Endothelial cell (in vitro differentiated cells): ENCODE measurements at places on chromosomes 6 and 20.
A peak's percentile ranks its signal among the peaks of the same experiment; 100 is the strongest.

DNA sequence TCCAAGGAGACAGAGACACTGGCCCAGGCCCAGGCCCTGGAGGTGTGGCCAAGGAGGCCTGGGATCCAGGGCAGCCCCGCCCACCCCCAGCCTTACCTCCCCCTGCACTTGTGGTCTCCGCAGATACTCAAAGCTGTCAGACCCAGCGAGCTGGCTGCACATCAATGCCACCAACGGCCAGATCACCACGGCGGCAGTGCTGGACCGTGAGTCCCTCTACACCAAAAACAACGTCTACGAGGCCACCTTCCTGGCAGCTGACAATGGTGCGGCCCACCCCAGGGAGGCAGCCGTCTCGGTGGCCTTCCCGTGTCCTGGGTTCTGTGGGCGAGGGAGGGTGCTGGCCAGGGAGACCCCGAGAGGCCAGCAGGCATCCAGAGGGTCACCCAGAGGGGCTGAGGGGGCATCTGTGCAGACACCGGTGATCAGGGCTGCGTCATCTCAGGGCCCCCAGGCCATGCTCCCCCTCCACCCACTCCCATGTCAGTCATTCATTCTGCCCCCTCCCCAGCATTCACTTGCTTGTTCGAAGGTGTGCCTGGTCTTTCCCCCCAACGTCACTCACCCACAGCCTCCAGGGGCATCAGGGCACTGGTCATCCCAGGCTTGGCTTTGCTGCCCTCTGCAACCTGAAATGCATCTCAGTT is 141.3 kb downstream of the TAF4 start:
- no peak for DNase-seq

DNA sequence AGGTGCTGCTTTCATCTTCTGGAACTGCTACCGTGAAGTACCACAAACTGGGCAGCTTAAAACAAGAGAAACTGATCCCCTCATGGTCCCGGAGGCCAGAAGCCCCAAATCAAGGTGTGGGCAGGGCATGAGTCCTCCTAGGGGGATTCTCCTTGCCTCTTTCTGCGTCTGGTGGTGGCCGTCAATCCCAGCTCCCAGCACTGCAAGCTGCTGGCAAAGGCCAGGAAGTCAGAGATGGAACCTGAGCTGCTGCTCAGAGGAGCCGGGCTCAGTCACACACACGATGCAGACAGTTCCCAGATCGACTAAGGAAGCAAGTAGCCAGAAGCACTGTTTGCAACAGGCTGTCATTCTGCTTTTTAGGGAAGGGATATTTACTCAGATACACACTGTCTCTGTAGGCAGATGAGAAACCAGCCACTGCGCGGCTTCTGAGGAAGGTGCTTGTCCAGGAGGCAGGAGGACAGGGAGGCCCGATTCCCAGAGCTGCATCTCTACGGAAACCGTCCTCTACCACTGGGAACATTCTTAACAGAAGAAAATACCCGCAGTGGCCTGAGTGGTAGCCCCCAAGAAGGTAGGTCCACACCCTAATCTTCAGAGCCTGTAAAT is 15.5 kb downstream of the BHLHE23 start:
- no peak for DNase-seq

DNA sequence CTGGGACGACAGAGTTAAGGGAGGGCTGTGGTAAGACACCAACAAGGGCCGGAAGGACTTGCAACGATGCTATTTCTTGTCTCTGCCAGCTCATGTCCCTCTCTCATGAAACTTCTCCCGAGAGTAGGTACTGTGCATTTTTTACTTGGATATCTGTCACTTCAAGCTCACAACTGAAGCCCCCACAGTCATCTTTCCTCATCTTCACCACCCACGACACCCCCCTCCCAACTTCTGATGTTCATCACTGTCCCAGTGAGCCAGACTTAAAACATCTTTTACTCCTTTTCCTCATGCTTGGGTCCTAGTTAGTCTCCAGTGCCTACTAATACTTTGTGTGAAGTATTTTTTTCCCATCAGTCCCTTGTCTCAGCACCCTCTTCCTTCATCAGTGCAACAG is 34.6 kb upstream of the SRPK1 start:
- no peak for DNase-seq

DNA sequence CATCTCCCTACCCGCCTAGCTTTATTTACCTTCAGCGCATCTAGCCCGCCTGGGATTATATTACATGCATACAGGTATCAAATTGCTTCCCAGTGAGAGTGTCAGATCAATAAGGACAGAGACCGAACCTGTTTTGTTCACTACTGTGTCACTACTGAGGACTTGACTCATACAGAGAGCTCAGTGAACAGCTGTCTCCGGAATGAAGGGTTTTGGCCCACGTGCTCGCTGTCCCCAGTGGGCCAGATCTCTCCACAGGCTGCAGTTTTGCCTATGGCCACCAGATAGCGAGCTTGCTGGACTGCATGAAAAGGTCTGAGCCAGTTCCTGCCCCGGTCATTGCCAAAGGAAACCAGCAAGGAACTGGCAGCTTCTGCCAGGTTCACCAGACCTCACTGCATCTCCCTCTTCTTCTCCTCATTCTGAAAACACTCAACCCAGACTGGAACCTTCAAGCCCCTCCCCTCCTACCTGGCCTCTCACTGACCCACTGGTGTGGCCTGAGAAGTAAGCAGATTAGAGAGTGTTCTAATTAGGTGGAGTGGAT is 150.8 kb downstream of the ZMYND8 start:
- peak; percentile 70 for DNase-seq

GRCh38 chr6:41426888-41427641 is 91.7 kb downstream of the NCR2 start:
- DNase-seq: no peak

- no peak for DNase-seq
Observed at GRCh38 chr6:90521955-90522354, 64.9 kb downstream of the MAP3K7 start.

DNA sequence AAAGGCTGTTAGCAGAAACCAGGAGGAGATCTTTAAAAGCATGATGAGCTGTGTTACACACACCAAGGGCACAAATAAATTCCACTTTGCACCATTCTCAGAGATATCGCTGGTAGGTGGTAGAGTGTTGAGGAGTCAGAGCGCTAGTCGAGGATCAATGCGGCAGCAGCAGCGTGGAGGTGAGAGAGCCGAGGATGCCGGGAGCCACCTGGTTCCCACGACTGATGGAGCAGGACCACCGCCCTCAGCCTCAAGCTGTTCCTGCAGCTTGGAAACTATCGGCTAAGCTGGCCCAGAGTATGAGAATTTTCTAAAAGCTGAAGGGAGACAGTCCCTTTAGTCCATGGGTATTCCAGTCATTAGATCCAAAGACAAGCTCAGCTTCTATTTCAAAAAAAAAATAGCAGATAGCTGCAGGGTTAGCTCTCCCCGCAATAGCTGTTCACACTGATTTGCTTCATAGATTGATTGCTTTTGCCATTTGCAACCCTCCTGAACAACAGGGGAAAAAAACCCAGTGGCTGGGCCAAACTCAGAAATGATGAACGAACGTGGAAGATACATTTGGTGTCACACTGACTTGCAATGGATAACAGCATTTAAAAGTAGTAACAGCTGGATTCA is 106.2 kb downstream of the LCA5 start:
- no peak for DNase-seq

GRCh38 chr20:62539198-62540045 is 63.6 kb upstream of the GATA5 start:
- DNase-seq: no peak

- DNase-seq: no peak
Observed at GRCh38 chr20:38418509-38419204, 16.5 kb downstream of the SNHG17 start.

- no peak for DNase-seq
Observed at GRCh38 chr6:100188754-100189153, 194.7 kb upstream of the MCHR2 start.

DNA sequence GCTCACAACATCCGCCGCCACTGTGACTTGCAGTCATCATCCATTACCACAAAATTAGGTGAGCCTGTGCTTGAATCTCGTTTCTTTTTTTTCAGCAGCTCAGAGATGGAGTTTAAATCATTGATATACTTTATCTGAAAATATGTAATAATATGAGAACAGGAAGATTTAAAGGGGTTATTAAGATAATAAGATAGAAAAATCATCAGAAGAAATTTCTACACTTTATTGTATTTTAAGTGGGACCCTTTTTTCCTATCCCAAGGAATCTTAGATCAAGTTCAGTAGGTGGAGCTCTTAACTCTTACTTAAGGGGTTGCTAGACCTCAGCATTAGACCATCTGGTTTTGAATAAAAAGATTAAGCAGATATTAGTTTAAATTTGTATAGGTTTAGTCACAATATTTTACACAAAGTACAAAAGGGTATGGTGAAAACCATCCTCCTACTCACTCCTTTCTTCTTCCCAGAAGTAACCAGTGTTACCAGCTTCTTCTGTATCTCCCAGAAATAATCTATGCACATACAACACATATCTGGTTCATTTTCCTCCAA is 9.4 kb upstream of the NCOA7 start:
- no peak for DNase-seq

GRCh38 chr6:73667798-73668197 is 14.0 kb upstream of the SLC17A5 start:
- no peak for DNase-seq

DNA sequence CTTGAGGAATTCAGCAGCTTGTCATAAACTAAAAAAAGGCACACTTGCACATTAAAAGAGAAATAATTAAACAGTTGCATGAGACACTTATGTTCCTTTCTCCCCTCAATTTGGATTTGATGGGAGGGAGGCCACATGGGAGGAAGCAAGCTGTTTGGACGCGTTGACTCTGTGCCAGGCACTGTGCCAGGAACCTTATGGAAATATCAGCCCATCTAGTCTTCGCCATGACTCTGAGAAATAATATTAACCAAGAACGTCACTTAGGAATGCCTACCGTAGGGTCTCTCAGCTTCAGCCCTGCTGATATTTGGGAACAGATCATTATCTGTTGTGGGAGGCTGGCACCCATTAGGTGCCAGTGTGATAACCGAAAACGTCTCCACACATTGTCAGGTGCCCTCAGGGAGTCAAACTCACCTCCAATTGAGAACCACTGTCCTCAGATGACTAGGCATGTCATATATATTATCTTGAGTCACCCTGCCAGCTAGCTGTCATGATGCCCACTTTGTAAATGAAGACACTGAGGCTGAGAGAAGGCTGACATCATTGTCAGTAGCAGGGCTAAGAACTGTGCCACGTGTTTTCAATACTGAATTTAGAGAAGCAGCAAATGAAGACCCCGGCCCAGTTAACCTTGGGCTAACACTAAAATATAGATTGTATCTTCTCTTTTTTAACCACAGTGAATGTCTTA is 36.1 kb downstream of the EYA2 start:
- DNase-seq: no peak

DNA sequence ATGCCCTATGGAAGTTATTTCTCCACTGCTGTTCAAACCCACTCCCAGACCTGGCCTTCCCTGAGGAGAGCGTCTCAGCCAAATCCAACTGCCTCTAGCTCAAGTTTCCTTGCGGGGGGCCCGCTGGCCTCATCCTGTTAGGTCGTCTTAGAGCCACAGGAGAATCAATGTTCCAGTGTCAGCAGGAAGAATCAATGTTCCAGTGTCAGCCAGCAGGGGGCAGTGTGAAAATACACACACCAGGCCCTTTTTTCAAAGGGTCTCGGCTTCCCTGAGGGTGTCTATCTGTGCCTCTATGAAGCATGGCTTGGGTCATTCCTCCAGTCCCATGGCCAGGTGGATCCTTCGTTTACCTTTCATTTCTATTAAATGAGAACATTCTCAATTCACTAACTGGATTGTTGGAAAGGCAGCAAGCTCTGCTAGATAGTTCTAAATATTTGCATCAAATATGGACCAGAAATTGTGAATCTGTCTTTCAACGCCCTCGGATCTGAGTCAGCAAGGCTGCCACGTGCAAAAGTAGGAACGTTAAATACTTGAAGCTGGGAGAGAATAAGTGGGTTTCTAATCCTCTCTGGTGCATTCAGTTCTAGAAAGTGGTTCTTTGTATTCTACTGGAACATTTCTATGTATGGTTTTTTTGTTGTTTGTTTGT is 19.2 kb downstream of the PRND start:
- DNase-seq: peak; percentile 62

DNA sequence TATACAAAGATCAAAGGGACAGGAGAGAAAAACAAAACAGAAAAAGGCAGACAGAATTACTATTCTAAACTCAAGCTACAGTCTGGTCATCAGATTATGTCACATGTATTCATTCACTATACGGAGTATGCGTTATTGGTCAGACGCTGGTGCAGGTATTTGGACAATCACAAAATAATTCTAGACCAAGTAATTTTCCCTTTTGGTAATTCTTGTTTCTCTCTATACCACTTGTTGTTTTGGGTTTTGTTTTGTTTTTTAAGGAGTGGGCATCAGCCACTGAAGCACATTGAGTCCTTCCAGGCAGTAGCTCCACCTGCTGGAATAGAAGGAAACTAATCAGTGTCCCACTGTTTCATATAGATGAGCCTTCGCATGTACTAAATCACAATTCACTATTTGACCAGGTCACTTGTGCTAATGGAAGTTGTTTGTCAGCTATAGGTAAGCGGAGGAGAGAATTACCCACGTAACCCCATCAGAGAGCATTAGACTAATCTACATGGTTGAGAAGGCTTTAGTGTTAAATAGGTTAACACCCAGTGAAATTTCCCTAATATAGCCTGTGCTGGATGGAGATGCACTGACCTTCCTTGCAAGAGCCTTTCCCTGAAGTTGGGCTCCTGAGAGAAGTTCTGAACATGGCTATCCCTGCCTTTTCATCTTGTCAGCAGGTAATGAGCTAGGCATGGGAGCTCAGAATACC is 77.9 kb downstream of the TNFAIP3 start:
- DNase-seq: no peak

GRCh38 chr20:44056010-44056698 is 130.8 kb downstream of the JPH2 start:
- peak; percentile 65 for DNase-seq

GRCh38 chr6:132219901-132220300 is 181.4 kb downstream of the MOXD1 start:
- DNase-seq: no peak

DNA sequence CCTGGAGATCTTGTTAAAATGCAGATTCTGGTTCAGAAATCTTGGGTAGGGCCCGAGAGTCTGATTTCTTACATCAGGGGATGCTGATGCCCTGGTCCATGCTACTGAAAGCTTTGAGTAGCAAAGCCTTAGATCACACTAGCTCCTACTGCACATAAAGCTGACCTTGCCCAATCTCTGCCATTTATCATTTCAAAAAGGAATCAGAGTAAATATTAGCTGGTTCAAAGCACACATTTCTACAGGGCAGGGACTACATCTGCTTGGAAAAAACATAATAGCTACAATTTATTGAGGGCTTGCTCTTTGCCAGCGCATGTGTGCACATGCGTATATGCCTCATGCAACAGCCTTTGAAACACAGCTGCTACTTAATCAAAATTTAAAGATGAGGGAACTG is 440.4 kb upstream of the ARID1B start:
- no peak for DNase-seq

- DNase-seq: peak; percentile 87
Observed at GRCh38 chr20:57381596-57382503, 9.3 kb upstream of the RBM38 start.

DNA sequence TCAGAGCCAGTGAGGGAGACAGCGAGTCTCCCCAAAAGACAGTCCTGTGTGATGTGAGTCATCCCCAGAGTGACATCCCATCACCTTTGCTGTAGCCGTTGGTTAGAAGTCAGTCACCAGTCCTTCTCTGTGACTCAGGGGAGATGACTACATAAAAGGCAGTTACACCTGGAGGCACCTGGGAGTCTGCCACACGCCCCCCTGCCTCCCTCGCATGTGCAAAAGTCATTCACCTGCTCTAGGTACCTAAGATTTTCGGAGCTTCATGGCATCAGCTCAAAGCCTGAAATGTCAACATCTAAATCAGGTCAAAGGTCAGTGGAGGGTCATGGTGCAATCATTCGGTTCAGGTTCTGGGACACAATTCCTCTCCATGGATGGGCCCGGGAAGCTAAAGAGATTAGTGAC is 50.3 kb downstream of the PRR18 start:
- DNase-seq: no peak
